Fibroblast of lung (primary cell): ENCODE measurements at places on chromosomes 16 and 17. TPM values are rescaled to one million over a fixed set of nuclear protein-coding genes. Genes with fewer than 3 reads are reported as not detected.
A peak's percentile ranks its signal among the peaks of the same experiment; 100 is the strongest.

The ATP2A3 gene
- total RNA-seq: 5.9 and 12.4 TPM in 2 replicates

GRCh38 chr16:89256651-89257254, 39.2 kb downstream of the ZNF778 start:
- no peaks in the 10 kb centered on the region for H3K36me3 ChIP-seq
- peak; percentile 61 for DNase-seq
- H3K4me3 ChIP-seq: peak overlapping the region; percentile 53
- no peaks in the 10 kb centered on the region for H3K4me1 ChIP-seq

The KRT222 gene
- total RNA-seq: under 0.01 and 0.33 TPM in 2 replicates

GRCh38 chr17:39787041-39787440, 49.3 kb downstream of the GRB7 start:
- no peaks in the 10 kb centered on the region for H3K36me3 ChIP-seq
- H3K27ac ChIP-seq: no peak overlapping the region
- DNase-seq: no peak
- H3K4me3 ChIP-seq: no peak overlapping the region
- H3K27me3 ChIP-seq: peaks cover 3% of the 10 kb centered on the region
- H3K4me1 ChIP-seq: no peaks in the 10 kb centered on the region

- H3K27me3 ChIP-seq: no peaks in the 10 kb centered on the region
- no peak overlapping the region for H3K27ac ChIP-seq
- no peaks in the 10 kb centered on the region for H3K36me3 ChIP-seq
- H3K4me3 ChIP-seq: no peak overlapping the region
- peaks cover 2% of the 10 kb centered on the region for H3K4me1 ChIP-seq
These were observed 6.7 kb downstream of the SHMT1 start for GRCh38 chr17:18356624-18357023.

DNA sequence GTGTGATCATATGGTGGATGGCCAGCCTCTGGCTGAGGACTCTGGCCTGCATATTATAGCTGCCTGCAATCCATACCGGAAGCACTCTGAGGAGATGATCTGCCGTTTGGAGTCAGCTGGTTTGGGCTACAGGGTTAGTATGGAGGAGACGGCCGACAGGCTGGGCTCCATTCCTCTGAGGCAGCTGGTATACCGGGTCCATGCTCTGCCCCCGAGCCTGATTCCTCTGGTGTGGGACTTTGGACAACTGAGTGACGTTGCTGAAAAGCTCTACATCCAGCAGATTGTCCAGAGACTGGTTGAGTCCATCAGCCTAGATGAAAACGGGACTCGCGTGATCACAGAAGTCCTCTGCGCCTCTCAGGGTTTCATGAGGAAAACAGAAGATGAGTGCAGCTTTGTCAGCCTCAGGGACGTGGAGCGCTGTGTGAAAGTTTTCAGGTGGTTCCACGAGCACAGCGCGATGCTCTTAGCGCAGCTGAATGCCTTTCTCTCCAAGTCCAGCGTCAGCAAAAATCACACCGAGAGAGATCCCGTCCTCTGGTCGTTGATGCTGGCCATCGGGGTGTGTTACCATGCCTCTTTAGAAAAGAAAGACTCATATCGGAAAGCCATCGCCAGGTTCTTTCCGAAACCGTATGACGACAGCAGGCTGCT, 69.0 kb upstream of the ENDOV start:
- no peak for DNase-seq
- H3K27ac ChIP-seq: no peak overlapping the region
- no peaks in the 10 kb centered on the region for H3K27me3 ChIP-seq
- no peaks in the 10 kb centered on the region for H3K4me1 ChIP-seq

GRCh38 chr17:82358465-82359350, at the start of gene TEX19:
TEX19 (plus strand) TSS chr17:82359247; CDS start chr17:82362151, 2,904 bp downstream.
- no peak within 1 kb of the TSS for H3K4me3 ChIP-seq
- no peak within 1 kb of the TSS for H3K27ac ChIP-seq
- DNase-seq: no peak
- no peaks in the 10 kb centered on the region for H3K36me3 ChIP-seq
- peaks cover 5% of the 10 kb centered on the region for H3K4me1 ChIP-seq

GRCh38 chr16:80759419-80760162, 44.8 kb downstream of the CDYL2 start:
- no peaks in the 10 kb centered on the region for H3K27me3 ChIP-seq
- H3K4me3 ChIP-seq: no peak overlapping the region
- DNase-seq: no peak
- H3K4me1 ChIP-seq: no peaks in the 10 kb centered on the region

The KIF2B gene
- total RNA-seq: not detected in 2 replicates

- no peak overlapping the region for H3K4me3 ChIP-seq
- no peaks in the 10 kb centered on the region for H3K4me1 ChIP-seq
- no peaks in the 10 kb centered on the region for H3K36me3 ChIP-seq
- DNase-seq: peak; percentile 81
These were observed 25.0 kb upstream of the HS3ST3A1 start for GRCh38 chr17:13626703-13627102.
